ENCODE measurements at places on chromosomes 5 and 9.

DNA sequence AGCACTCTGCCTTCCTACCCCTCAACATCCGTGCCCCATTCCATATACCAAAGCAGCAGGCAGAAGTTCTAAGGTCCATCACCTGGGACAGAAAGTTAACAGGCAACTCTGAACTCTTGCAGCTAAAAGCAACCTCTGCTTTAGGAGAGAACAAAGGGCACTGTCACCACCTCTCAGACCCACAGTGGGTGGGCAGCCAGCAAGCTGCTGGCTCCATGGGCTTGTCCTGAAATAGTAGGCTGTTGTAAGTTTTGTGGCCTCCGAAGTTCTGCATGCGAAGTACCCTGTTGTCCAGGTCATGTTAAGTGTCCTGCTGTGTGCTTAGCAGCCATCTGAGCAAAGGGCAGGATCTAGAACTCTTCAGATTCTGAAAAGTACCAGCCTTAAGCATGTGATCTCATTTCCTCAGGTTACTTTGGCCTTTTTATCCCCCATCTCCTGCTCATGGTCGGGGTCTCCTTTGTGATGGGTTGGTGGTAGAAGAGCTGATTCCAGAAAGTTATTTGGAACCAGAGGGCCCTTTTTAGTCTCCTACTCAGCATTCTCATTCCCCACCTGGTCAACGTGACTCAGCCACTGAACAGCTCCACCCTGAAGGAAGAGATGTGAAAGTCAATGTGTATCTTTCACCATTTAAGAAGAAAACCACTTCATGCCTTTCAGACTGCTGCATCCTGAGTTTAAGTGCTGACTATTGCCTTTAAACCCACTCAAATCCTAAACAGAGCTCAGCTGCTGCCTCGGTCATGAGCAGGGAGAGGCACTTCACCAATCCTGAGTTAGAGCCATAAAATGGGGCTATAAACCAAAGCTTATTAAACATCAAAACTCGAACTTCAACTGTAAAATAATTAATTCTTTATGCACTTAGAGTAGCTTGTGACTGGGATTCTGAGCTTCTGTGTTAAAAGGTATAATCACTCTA is 121.4 kb downstream of the DPYSL3 start:
- DNase-seq: no peak

DNA sequence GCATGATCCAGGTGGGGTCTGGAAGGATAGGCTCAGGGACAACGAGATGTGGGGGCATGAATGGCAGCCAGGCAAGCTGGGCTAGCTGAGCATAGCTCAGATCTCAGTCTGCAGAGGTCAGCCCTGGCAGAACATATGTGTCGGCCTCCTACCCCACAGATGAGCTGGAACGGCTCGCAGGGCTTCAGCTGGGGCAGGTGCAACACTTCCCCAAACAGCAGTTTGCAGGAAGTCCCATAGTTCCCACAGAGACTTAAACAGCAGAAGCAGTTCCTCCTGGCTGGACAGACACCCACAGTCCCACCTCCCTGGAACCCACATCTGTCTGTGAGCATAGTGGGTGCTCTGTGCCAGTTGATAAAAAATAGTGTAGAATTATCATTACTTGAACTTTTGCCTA is 404.6 kb downstream of the GADD45G start:
- DNase-seq: no peak

GRCh38 chr5:157860898-157861890 is 2.2 kb upstream of the CLINT1 start:
- DNase-seq: no peak

GRCh38 chr5:50751064-50751657 is 84.7 kb downstream of the PARP8 start:
- DNase-seq: no peak

DNA sequence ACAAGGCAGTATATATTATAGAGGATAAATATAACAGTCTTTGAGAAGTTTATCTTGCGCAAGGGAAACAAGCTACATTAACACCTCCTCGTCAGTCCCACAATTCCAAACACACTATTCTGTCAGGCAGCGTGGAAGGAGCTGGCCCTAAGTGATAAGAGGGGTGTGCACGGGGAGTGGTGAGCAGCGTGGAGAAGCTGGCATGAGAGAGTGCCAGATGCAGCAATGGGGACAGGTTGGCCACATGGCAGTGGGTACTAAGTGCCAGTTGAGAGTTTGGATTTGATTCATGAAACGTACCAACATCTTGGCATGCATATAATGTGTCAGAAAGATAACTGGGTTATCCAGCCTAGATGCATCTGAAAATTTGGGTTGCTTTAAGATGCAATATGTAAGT is 460.2 kb downstream of the ICE1 start:
- no peak for DNase-seq

- no peak for DNase-seq
These were observed 209.8 kb downstream of the TLE1 start for GRCh38 chr9:81479573-81479972.

- no peak for DNase-seq
These were observed 42.8 kb downstream of the CAMSAP1 start for GRCh38 chr9:135864447-135865049.

DNA sequence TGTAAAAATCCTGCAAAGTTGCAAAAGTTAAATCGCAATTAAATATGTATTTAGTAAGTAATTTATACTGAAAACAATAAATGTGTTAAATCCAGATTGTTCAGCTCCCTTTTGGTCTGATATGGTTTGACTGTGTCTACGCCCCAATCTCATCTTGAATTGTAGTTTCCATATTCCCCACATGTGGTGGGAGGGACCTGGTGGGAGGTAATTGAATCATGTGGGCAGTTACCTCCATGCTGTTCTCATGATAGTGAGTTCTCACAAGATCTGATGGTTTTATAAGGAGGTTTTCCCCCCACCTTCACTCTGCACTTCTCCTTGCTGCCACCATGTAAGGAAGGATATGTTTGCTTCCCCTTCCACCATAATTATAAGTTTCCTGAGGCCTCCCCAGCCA is 140.0 kb downstream of the CDH6 start:
- no peak for DNase-seq

GRCh38 chr5:134758176-134758503 is 439 bp upstream of the DDX46 start:
- DNase-seq: no peak

Data from vagina (tissue), 2 donors.